Hematopoietic multipotent progenitor cell treated with erythropoietin and hydrocortisone succinate and interleukin-3 and kit ligand, for 6 days (in vitro differentiated cells): ENCODE measurements at places on chromosomes 7 and 10.

GRCh38 chr7:117163101-117163500 lies 159.8 kb downstream of the WNT2 start:
- no peak for DNase-seq

GRCh38 chr7:137130751-137131158 lies 212.8 kb downstream of the PTN start:
- DNase-seq, result no peak

GRCh38 chr10:101236376-101237080 lies 7.3 kb upstream of the LBX1 start:
- no peak for DNase-seq

DNA sequence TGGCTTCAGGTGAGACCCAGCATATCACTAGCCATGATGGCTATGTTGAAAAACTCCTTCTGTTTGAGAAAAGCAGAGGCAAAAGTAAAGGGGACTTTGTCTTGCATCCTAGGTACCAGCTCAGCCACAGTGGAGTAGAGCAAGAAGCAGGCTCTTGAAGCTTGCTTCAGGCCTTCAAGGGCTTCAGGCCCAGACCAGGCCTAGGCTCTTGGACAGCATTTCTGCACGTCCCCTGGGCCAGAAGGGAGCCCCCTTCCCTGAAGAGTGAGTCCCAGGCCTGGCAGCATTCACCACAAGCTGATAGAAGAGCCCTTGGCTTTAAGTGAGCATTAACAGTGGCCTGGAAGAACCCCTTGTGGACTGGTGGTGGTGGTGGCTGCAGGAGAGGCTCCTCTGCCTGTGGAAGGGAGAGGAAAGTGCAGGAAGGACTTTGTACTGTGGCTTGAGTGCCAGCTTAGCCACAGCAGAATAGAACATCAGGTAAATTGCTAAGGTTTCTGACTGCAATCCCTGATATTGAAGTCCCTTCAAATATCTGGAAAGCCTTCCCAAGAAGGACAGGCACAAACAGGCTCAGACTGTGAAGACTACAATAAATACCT lies 28.1 kb upstream of the FAM171A1 start:
- DNase-seq, result no peak

- DNase-seq, result no peak
These were observed 166.9 kb downstream of the CPEB3 start for GRCh38 chr10:92124020-92124419.

- DNase-seq, result peak; percentile 1
These were observed 335.6 kb upstream of the HGF start for GRCh38 chr7:82105463-82105862.

GRCh38 chr10:74480778-74481177 lies 329.8 kb downstream of the ADK start:
- no peak for DNase-seq

DNA sequence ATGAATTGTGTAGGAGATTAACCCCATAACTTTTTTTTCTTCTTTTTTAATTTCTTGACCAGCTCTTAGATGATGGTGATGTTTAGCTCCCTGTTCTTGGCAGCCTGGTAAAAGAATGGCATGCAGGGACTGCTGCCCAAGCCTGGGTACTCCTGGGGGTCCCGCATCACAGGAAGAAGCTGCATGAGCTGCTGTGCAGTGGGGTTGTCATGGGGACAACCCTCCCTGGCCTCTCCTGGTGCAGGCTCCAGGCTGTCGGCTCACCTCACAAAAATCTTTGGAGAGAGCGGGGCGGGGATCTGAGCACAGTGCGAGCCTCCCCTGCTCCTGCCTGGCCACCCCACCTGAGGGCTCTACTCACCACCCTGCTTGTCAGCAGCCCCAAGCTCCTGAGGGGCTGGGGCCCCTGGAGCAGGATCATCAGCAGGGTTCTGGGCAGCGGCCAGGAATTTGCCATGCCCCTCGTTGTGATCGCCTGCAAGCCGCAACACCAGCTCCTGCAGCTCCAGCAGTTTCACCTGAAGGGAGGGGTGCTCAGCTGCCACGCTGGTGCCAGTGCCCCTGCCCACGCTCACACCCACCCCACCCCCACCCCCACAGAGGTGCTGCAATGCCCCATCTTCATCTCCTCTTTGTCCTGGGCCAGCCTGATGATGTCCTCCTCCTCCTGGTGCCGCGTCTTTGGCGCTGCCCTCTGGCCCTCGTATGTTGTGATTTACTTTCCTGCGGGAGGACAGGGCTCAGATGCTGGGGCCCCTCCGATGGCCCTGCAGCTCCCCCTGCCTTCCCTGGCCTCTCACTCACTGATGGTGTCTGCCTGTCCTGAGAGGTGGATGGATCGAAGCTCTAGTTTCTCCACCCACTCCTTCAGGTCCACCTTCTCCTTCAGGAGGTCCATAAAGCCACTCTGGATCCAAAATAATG lies 15.5 kb upstream of the MTPAP start:
- DNase-seq, result no peak

DNA sequence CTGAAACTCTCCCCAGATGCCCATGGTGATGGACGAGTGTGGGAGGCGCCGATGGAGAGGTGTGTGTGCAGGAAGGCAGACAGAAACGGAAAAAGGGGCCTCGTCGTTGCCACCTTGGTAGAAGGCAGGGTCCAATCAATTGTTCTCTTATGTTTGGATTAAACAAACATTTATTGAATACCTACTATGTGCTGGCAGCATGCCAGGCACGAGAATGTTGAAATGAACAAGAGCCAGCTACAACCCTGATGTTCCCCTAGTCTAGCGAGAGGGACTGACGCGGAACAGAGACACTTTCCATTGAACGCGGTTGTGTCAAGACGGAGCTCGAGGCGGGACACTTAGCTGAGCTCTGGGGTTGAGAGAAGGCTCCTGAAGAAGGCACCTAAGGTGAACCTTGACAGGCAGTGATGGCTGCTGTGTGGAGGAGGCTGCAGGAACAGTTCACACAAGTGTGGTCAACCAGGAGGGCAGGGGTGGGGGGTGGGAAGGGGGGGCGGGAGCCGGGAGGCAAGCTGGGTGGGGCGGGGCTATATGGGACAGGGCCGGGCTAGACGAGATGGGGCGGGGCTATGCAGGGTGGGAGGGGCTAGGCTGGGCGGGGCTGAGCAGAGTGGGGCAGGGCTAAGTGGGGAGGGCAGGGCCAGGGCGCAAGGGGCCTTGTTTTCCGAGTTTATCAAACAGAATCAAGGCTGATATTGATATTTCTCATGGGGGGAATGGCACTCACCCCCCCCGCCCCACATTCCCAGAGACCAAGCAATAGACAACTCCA lies 181.0 kb downstream of the GATA3 start:
- no peak for DNase-seq

DNA sequence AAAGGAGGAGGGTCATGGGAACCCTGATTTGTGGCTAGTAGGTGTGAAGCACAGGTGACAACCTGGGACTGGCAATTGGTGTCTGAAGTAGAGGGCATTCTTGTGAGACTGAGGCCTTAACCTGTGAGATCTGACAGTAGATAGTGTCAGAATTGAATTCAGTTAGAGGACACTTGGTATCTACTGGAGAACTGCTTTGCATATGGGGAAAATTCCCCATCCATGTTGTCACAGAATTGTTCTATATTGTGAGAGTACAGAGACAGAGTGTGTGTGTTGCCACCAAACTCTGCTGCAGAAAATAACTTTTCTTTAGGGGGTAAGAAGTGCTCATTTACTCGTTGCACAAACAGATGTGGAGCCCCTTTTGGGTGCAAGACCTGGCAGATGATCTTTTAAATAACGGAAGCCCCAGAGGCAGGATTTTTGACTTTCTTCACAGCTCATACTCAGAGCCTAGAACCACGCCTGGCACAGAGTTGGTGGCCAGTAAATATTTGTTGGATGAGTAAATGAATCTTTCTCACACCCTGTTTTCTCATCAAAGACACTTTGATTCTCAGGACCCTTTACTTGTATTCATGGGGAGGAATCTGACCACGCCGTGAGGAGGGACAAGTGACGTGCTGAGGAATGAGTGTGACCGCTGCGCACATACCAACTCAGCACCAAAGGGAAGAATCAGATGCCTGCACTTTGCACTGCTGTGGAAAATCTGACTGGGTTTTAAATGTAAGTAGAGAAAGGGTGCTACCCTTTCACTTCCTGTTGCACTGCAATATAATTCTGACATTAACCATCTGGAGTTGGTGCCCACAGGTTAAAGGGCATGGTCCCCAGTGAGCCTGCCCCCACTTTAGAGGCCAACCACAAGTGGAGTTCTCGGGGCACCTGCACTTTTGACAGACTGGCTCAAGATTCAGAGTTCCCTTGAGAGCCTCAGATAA lies 39.2 kb upstream of the SDHAF3 start:
- no peak for DNase-seq
